ENCODE measurements at places on chromosomes 13 and 19.
A peak's percentile ranks its signal among the peaks of the same experiment; 100 is the strongest.

DNA sequence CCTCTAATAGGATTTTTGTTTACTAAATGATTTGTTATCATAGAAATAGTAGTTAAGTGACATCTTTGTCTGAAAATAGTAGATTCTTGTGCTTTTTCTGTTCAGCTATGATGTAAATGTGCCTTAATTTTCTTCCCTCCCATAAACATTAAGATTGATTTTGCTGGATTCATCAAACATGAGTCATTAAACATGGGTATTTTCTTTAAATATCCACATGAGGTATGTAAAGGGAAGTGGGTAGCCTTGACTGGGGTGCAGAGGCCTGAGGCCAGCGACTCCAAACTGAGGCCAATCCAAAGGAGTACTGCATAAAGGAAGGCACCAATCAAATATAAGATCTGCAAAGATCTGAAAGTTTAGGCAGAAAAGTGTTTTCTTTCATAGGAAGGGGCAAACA lies 3.7 kb downstream of the ZNF136 start:
- no peak for DNase-seq

DNA sequence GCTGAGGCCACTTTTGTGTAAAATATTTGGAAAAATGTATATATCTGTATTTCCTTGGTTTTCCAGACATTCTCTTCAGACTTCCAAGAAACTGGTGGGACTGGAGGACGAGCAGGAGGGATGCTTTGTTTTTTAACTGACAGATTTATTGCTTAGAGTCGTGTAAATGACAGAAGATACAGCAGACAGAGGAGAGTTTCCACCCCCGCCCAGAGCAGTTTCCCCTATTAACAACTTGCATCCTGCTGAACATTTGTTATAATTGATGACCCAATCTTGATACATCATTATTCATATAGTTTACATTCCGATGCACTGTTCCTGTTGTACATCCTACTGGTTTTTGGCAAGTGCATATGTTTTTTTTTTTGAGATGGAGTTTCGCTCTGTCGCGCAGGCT lies 7.1 kb upstream of the DOCK6 start:
- DNase-seq = no peak

- no peak for DNase-seq
Measured at GRCh38 chr19:54875506-54875905, 1.5 kb downstream of the FCAR start.

DNA sequence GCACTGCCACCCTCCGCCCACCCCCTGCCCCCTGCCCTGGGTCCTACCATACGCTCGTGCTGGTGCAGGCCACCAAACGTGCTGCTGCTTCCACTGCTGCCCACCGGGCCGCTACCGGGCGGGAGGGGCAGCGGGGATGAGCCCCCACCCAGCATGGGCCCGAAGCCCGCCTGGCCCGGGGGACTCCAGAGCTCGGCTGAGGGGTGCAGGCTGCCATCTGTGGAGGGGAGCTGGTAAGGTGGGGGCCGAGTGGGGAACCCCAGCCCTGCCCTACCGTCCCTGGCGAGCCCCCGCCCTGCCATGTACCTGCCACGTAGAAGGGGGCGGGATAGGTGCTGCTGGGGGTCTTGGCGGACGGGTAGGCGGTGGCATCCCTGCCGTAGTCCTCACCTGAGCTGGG lies 16.7 kb upstream of the UQCR11 start:
- DNase-seq = no peak

DNA sequence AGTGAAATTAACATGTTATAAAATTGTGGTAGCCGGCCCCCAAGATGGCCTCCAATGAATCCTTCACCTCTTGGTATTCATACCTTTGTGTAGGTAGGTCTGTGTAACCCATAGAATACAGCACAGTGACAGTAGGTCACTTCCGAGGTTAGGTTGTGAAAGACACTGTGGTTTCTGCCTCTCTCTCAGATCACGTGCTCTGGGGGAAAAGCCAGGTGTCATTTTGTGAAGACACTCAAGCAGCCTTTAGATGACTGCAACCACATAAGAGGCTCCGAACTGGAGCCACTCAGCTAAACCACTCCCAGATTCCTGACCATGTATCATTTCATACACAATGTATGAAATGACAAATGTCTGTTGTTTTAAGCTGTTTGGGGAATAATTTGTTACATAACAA lies 9.8 kb upstream of the USPL1 start:
- DNase-seq = peak; percentile 72

GRCh38 chr19:55189403-55189835 lies 9.3 kb upstream of the SYT5 start:
- no peak for DNase-seq

- no peak for DNase-seq
Measured at GRCh38 chr13:95509521-95510310, 42.8 kb upstream of the CLDN10 start.

DNA sequence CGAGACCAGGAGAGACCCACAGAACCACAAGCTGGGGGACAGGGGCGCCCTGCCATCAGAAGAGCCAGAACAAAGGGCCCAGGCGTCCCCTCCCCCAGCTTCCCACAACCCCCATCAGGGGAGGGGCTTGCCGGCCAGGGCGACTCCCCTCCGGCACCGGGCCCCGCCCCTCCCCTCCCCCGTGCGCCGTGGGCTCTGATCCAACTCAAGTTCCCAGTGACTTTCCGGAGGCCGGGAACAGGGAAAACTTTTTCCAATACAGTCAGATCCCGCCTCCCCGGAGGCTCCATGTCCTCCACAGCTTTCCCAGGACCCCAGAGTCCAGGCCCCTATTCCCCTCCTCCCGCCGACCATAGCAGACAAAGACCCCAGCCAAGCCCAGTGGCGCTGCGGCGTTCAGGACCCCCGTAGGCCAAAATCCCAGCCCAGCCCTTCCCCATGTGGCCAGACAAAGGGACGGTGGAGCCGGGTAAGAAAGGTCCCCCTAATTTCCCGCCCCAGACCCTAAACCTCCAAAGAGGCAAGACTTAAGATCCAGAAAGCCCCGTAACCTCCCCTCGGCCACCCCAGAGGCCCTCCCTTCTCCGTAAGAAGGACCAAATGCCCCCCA lies 673 bp downstream of the TEAD2 start:
- DNase-seq = no peak

DNA sequence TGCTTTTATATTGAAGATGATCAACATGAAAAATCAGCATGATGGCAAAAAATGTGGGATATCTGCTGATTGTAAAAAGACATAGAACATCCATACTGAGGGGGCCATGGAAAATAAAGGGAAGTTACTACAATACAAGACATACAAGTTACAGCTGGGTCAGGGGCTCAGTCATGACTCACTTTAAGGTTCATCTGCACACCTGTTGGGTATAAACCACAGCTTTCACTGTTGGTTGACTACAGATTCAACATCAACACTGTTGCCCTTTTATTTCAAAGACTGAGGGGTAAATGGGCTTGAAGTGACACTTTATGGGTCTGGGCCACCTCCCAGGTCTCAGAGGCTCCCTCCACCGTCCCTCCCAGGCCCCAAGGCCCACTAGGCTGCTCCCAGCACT lies 98.1 kb upstream of the IRS2 start:
- DNase-seq = no peak

- no peak for DNase-seq
Measured at GRCh38 chr13:23956106-23956505, 58.8 kb upstream of the C1QTNF9B start.

All from NCI-H187 treated with DMSO at 0.1 percent for 48 hours (cell line).